ENCODE measurements at places on chromosomes 13 and 19.

DNA sequence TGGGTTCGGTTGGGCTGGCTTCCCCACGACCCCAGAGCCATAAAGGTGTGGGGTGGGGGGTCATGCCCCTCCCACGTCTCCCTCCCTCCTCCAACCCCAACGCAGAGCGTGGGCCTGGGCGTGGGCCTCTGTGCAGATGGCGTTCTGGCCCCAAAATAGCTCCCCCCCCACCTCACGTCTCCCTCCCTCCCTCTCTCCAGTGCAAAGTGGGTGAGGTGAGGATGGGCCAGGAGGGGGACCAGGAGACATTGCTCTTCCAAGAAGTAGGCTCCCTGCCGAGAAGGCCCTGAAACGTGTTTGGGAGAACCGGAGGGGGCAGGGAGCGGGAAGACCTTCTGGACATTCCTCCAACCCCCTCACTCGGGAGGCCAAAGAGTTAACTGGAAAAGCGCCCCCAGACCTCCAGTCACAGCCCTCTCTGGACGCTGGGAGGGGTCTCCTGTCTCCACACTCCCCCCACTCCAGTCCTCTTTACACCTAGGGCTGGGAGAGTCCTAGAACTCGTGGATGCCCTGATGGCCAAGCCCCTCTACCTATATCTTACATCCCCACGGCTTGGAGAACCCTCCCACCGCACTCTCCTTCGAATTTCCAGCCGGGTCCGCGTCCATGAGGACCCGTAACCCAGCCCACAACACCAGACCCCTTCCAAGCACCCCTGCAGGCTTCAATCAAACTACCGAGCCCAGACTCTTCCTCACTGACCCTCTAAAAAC lies 855 bp downstream of the UNC13A start:
- DNase-seq = no peak

DNA sequence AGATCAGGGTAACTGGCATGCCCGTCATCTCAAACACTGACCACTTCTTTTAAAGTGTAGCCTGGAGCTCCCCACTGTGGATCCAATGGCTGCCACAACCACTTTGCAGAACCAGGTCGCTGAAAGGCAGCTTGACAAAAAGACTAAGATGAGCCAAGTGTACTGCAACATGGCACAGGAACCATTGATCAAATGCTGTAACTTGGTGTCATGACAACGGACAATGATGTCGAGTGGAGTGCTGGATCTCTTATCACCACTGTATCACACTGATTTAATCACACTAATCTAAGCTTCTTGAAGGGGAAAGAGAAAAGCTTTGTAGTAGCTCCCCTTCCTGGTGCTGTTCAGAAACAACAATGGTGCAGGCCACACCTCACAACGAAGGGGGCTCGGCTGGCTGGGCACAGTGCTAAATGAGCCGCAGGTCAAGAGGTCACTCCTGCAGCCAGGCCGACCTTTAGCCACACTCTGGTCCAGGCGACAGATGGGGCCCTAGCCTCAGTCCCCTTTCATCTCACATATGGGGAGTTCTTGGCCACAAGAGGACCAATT lies 2.2 kb upstream of the TNFRSF19 start:
- no peak for DNase-seq

DNA sequence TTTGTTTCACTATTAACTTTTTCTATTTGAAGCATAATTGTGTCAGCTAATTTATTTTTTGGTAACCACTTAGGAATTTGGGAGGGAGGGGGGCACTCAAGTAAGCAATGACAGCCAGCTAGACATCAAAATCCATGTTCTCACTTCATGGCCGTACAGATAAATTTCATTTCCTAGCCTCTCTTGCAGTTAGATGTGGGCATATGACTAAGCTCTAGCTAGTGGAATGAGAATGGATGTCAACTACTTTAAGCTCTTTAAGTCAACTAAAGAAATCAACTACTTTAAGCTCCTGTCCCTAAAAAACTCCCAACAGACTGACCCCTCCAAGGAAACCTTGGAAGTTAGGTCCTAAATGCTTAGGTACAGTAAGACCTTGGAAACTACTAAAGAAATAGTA lies 92.0 kb downstream of the KCNRG start:
- DNase-seq = no peak

GRCh38 chr13:110714797-110715394 lies 1.4 kb downstream of the ING1 start:
- DNase-seq = peak; percentile 45

GRCh38 chr13:111407381-111408131 lies 87.1 kb downstream of the TEX29 start:
- no peak for DNase-seq

DNA sequence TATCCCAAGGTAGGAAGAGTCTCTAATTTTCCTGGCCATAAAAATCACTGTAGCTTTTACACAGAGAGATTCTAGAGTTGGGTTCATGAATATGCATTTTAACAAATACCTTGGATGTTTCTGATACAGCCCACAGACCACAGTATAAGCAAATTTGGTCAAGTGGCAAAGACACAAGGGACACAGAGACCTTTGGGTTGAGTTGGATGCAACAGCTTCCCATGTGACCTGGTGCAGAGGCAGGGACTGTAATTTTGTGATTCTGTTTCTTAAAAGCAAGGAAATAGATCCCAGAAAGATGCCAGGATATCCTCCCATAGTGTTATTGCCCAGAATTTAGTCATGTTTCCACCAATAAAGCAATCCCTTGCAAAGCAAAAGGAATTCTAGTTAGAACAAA lies 27.0 kb downstream of the FPR3 start:
- no peak for DNase-seq

GRCh38 chr19:18097217-18097992 lies at the start of gene MAST3:
Gene MAST3 (plus strand): TSS chr19:18097778. CDS start chr19:18097793, 15 bp downstream.
- peak; percentile 86 for DNase-seq

GRCh38 chr13:44629465-44630183 lies 53.5 kb upstream of the TSC22D1 start:
- no peak for DNase-seq

GRCh38 chr19:29873024-29873800 lies 61.4 kb downstream of the CCNE1 start:
- peak; percentile 68 for DNase-seq

GRCh38 chr19:6530386-6531162 lies at the start of gene TNFSF9:
Gene TNFSF9 (plus strand): TSS chr19:6531026. CDS start chr19:6531037, 11 bp downstream.
- DNase-seq = peak; percentile 84

Measured in stimulated activated CD4-positive, alpha-beta T cell treated with anti-CD3 and anti-CD28 coated beads, Interleukin-4, amount 100 ng/mL, for 24 hours (primary cell).